NCI-H524 (cell line): ENCODE measurements at places on chromosomes 4 and X.

- no peak for DNase-seq
Measured at GRCh38 chrX:37077646-37078433, 69.7 kb downstream of the FAM47C start.

GRCh38 chrX:40068048-40068447, 29.7 kb downstream of the BCOR start:
- no peak for DNase-seq

DNA sequence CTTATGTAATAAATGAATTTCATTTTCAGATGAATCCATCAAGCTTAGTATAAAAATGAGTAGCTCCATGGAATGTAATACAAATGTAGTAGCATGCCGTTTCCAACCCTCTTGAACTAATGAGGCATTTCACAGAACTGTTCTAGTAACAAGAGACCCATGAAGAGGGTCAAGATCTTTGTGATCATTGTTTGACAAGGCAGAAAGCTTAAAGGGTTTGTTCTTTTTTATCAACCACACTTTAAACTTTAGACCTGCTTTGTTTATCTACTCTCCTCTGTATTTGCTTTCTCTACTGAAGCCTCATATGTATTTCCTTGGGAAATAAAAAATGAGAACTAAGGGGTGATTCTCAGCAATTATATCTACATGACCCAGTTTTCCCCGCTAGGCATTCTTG, 513.9 kb downstream of the ARAP2 start:
- no peak for DNase-seq

GRCh38 chr4:152220201-152220666, 315.7 kb downstream of the FBXW7 start:
- DNase-seq = no peak

- no peak for DNase-seq
Measured at GRCh38 chr4:76982638-76983584, 33.4 kb downstream of the SEPTIN11 start.

- DNase-seq = no peak
Measured at GRCh38 chr4:548976-549375, 27.1 kb downstream of the TMEM271 start.

DNA sequence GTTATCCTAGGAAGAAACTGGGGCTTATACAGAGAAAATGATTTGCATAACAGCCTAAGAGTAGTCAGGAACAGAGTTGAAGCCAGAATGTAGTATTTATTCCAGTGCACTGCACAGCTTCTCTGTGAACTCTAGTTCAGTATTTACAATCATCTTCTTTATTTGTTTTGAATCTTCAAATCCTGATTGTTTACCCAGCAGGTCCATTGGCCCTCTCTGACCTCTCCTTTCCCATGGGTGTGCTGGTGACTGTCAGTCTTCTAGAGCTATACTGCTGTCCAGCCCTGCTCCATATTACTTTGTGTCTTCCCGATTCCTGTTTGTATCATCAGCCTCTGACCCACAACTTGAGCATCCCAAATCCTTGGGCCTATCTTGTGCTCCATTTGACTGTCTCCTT, 301.9 kb upstream of the HS3ST1 start:
- DNase-seq = no peak

DNA sequence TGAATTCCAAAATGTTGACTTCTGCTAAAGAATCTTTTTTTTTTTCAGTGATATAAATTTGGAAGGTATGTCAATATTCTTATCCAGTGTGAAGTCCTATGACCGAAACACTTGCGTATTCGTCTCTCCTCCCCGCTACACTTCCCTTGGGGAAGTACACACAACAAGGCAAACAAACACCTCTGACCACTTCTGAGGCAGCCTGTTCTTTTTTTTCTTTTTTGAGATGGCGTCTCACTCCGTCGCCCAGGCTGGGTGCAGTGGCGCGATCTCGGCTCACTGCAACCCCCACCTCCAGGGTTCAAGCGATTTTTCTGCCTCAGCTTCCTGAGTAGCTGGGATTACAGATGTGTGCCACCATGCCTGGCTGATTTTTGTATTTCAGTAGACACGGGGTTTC, 78.1 kb upstream of the DHRSX start:
- DNase-seq = no peak

- no peak for DNase-seq
Measured at GRCh38 chr4:87426865-87427517, 4.6 kb downstream of the NUDT9 start.

DNA sequence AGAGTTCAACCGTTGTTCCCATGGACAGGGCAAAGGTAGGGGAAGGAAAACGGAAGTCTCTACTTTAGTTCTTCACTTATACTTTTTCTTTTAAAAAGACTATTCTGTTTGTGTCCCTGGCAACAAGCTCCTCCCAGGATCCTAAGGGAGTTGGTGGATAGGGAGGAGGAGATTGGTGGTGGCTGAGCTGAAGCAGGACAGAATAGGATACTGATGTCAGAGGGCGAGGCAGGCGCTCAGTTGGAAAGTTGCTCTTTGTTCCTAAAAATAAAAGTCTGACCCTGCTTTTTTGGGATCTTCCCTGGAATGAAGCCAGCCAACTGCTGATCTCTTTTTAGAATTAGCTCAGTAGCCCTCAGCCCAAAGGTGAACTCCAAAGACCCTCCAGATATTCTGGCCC, 104.7 kb downstream of the MGST2 start:
- no peak for DNase-seq

GRCh38 chr4:144650311-144651005, 4.5 kb downstream of the HHIP start:
- DNase-seq = peak; percentile 0

GRCh38 chrX:63012574-63012973, 338.6 kb downstream of the SPIN4 start:
- DNase-seq = peak; percentile 3

DNA sequence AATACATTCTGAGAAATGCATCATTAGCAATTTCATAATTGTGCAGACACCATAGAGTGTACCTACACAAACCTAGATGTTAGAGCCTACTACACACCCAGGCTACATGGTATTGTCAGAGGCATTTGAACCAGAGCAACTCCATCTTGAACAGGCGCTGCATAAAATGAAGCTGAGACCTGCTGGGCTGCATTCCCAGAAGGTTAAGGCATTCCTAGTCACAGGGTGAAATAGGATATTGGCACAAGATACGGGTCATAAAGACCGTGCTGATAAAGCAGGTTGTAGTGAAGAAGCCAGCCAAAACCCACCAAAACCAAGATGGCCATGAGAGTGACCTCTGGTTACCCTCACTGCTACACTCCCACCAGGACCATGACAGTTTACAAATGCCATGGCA, 116.4 kb downstream of the LARP7 start:
- no peak for DNase-seq

- peak; percentile 88 for DNase-seq
Measured at GRCh38 chrX:154136627-154137161, 7.3 kb upstream of the OPN1LW start.

GRCh38 chr4:80540785-80541469, 205.4 kb downstream of the CFAP299 start:
- no peak for DNase-seq

- DNase-seq = no peak
Measured at GRCh38 chr4:40316782-40317635, 18.1 kb upstream of the CHRNA9 start.

- no peak for DNase-seq
Measured at GRCh38 chr4:42488114-42488513, 90.8 kb downstream of the SHISA3 start.

GRCh38 chrX:125289209-125289608, 30.5 kb upstream of the TEX13C start:
- DNase-seq = no peak

- no peak for DNase-seq
Measured at GRCh38 chr4:147965056-147965455, 233.2 kb downstream of the ARHGAP10 start.

- DNase-seq = no peak
Measured at GRCh38 chrX:71917621-71918343, 7.1 kb downstream of the NHSL2 start.

- no peak for DNase-seq
Measured at GRCh38 chr4:54553001-54553400, 104.8 kb upstream of the KIT start.

DNA sequence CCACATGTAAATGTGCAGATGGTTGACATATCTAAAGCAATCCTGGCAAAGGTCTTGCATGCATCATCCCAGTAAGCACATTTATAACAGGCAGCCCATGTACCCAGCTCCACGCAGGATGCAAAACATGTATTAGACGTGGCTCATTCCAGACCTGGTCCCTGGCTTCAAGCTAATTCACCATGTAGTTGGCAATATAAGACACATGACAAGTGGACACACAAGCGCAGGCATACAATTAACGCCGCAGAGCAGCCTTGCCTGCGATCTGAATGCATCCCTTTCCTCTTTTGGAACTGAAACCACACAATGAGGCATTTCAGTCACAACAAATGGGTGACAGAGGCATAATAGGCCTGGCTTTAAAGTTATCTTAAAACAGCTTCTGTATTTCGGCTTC, 114.5 kb upstream of the TRIM2 start:
- DNase-seq = no peak

- DNase-seq = no peak
Measured at GRCh38 chr4:5717449-5718158, 6.6 kb downstream of the EVC start.

- DNase-seq = no peak
Measured at GRCh38 chrX:25004485-25005032, 11.2 kb downstream of the ARX start.

- peak; percentile 91 for DNase-seq
Measured at GRCh38 chrX:123961268-123962005, at the start of gene STAG2. TSS of gene STAG2 (plus strand) at chrX:123961706. CDS start at chrX:124022628, 60,922 bp downstream.

DNA sequence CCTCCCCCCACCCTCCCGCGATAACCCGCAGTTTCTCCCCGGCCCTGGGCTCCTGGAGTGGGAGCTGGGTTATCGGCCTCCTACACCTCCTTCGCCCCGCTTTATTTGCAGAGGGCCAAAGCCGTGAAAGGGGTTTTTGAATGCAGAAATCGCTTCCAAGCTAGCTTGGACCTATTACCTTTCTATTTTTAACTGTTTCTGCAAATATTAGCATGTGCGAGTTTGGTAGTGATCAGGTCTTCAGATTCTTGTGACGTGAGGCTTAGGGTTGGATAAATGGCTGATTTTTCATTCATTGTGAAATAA, 1.3 kb downstream of the USP9X start:
- DNase-seq = no peak

DNA sequence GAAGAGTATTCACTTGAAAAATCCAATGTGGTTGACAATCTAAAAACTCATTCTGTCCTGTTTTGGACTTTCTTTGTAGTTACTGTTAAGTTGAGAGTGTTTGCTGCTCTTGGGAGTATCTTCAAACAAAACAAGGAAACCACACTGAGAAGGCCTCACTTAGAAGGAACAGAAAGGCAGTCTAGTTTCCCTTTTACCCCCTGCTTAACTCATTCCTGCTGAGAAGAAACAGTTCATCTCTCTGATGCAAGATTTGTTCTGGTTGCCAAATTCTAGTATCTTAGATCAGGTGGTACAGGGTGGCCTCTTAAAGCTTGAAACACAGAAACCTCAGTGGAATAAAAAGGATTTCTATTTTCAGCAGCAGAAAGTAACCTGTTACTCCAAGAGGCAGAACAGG, 41.4 kb downstream of the GUCY2F start:
- DNase-seq = no peak

DNA sequence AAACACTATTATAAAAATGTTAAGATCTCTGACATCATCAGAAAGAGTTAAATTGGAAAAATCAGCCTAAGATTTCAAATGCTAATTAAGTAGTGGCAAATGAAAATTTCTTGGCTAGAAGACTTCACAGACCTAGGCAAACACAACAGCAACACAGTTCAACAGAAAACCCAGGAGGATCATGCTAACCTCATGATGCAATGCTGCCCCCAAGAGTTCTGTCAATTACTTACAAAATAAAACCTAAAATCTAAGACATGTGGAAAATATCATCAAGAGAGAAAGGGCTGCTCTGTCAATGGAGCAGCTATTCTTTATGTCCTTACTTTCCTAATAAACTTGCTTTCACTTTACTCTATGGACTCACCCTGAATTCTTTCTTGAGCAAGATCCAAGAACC, 21.0 kb downstream of the S100G start:
- DNase-seq = peak; percentile 5

GRCh38 chr4:110197529-110198042, 829 bp downstream of the ELOVL6 start:
- DNase-seq = peak; percentile 47

- no peak for DNase-seq
Measured at GRCh38 chrX:18203631-18204030, 17.1 kb downstream of the BEND2 start.

DNA sequence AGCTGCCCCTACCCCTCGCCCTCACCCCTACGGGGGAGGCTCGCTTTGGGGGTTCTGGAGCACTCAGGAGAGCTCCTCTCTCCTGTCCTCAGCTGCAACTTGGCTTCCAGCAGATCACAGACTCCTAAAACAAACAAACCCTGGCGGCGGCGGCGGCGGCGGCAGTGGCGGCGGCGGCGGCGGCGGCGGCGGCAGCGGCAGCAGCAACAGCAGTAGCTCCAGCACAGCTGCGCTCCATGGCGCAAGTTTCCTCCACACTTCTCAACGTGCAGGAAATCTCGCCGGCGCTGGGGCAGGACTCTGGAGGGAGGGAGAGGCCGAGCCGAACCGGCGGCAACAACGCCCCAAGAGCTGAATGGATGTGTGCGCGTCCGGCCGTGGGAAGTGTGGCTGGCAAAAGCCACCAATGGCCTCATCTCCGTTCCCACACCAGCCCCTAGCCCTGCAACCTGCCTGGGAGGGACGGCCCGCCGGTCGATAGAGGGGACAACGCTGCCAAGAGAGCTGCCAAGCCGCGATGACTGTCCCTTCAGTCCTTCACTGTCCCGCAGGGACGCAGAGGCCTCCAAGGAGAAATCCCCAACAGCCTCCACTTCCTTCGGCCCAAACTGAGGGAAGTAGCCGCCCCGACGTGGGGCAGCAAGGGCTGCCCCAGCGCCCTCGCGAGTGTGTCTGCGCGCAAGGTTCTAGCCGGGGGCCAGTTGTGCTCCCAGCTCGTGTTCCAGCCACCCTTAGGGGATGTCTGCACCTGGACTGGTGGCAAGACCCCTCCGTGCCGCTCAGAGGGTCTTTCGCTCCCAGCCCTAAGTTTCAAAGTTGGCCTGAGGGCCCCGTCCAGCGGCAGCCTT, 775 bp downstream of the SHROOM4 start:
- DNase-seq = no peak

DNA sequence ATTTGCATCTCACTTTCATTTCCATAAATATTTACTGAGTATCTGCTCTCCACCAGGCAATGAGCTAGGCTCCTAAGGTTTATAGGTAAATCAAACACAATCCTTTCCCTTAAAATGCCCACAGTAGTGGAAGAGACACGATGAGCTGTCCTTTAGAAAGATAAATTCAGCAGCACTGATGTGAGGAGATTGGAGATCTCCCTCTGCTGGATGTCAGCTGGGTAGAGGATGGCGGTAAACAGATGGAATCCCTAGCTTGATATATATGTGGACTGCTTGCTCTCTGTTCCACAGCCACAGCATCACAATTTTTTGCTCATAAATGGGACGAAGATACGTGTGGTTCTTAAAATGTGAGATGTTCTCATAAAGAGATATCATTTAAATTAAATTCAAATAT, 216.4 kb upstream of the RASGEF1B start:
- peak; percentile 19 for DNase-seq
